ENCODE measurements at places on chromosomes 1 and 21.

DNA sequence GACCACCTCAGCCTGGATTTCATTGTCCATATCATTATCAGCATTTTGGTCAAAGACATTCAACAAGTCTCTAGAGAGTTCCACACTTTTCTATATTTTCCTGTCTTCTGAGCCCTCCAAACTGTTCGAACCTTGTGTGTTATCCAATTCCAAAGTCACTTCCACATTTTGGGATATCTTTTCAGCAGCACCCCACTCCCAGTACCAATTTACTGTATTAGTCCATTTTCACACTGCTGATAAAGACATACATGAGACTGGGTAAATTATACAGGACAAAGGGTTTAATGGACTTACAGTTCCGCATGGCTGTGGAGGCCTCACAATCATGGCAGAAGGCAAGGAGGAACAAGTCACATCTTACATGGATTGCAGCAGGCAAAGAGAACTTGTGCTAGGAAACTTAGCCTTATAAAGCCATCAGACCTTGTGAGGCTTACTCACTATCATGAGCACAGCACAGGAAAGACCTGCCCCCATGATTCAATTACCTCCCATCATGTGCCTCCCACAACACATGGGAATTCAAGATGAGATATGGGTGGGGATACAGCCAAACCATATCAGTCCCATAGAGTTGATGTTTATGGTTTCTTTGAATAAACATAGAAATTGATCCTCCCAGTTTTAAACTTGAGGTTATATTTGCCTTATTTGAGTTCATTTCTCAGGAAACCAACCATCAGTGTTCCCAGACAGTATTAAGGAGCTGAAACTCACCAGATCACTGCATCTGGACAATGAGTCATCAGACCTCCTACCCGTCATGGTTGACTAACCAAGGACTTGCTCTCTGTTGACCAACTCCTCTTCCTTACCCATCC is 322.7 kb upstream of the DUSP10 start:
- DNase-seq, result no peak

DNA sequence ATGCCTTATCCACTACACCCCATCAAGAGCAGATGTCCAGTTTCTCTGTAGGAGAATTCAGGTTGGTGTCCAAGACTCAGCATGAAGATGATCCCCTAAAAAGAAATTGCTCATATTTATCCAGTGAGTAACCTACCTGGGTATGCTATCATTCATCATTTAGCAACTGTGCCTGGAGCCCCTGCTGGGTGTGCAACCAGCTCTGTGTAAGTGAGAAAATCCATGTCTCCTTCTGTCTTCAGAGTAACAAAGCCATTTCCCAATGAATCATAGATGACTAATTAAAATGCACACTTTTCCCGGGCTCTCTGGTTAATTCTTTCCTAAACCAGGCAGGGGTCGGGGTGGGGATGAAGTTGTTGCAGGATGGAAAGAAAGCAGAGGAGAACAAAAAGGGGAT is 35.8 kb downstream of the OLFML3 start:
- DNase-seq, result no peak

DNA sequence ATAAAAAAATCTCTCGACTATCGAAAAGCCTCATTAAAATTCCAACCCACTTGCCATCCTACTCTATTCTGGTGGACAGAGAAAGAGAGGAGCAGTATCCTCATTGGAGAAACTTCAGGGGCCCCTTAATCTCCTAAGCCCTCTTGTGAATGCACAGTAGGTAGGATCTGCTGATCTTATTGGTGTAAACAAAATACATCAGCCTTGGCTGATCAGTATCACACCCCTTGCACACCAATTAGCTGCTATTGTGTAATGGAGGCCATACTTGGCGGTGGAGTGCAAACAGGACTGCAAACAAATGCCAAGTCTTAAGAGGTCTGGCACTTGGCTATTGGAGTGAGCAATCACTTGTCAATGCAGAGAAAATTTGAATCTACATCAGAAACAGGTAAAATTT is 15.7 kb downstream of the VCAM1 start:
- no peak for DNase-seq

DNA sequence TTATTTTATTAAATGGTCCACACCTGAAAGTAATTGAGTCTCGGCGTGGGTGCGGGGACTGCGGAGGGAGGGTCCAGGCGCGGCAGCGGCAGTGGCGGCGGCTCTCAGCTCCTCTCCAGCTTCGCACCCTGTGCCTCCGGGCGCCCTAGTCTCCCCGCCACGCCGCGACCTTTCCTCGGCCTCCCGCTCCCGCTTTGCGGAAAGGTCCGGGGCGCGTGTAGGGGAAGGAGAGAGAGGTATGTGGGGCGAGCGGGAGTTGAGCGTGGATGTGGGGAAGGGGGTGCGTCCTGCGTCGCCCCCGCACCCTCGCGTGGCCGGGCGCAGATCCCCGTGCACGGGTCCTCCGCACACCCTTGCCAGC is 13.4 kb upstream of the ALX3 start:
- DNase-seq, result no peak

DNA sequence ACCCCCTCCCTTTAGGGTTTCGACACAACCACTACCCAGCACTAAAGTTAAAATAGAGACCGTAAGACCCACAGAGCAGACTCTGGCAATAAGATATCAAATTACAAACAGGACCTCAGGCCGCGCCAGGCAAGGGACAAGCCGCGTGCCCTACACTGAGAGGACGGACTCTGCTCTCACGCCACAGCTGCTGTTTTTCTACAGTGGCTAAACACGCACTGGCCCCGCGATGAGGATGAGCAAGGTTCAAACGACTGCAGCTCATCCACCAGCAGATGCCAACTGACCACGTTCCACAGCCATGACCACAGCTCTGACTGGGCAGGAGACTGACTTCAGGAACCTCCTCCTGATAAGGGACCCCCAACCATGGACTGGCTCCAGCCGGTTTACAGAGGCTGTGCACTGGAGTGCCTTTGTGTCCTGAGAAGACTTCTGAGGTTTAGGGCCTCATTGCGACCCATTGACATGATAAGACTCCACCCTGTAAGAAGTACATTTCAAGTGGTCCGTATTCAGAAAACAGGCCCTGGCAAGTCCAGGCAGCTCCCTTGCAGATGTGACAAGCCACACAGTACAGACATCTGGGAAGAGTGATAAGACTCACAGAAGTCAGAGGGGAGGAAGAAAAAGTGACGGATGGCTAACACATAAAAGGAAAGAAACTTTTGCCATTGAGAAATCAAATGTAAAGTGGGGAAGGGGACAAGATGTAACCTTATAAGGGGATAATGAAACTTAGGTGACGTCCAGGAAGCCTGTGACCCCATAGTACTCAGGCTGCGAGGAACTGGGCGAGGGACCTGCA is 1.5 kb upstream of the KRTAP10-6 start:
- DNase-seq, result peak; percentile 89

DNA sequence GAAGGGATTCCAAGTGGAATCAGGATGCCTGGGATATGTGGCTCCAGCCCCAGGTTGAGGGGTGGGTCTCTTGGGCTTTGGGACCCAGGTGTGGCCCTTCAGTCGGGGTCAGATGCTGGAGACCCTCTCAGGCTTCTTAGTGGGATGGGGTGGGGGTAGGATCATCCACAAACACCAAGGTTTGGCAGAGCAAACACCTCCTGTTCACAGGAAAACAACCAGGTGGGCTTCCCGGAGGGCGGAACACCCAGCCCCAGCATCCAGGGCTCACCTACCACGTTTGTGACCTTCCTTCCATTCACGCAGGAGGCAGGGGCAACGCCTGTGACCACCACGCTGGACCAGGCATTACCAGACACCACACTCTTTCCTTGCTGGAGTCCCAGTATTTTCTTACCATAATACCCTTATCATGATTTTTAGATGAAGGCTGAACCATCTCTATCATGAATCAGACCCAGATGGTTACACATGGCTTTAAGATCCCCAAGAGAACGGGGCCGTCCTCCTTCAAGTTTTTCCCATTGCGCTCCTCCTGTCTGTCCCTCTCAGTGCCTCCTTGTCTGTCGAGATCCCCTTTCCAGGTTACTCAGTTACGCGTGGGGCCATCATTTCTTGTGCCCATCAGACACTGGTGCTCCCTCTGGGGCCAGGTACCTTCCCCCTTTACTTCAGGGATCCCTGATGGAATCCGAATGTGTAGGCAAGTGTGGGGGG is 428.2 kb downstream of the NPHP4 start:
- no peak for DNase-seq

GRCh38 chr1:116833718-116834117 is 76.0 kb upstream of the PTGFRN start:
- DNase-seq, result no peak

GRCh38 chr1:19769211-19769932 is 30.3 kb downstream of the TMCO4 start:
- no peak for DNase-seq

- DNase-seq, result no peak
These were observed 20.0 kb upstream of the RD3 start for GRCh38 chr1:211511947-211512346.

GRCh38 chr1:37469386-37469785 is 5.0 kb upstream of the ZC3H12A start:
- no peak for DNase-seq

DNA sequence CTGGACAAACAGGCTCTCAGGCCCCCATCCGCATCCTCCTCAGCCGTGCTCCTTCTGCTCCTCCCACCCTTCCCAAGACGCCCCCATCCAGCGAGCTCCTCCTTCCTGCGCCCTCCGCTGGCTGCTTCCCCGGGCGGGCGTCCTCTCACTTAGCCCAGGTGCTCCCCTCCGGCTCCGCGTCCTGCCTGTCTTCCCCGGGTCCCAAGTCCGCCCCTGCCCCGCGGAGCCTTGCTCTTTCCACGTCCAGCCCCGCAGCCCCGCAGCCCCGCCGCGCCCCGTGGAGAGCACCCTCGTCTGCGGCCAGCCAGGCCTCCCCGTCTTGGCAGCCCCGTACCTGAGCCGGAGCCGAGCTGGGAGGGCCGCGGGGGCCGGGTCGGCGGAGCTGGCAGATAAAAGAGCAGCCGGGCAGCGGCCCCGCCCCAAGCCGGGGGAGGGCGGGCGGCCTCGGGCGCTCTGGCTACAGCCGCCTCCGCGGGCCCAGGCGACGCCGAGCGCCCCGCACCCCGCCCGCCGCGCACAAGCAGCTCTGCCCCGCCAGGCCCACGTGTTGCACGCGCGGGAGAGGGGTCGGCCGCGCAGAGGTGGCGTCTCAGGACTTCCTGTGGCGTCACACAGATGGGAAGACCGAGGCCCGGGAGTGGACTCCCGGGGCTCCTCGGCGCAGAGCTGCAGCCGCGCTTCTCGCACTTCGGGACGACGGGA is at the start of gene PAQR7:
Gene PAQR7 (minus strand): TSS at position 555 of the 702 bp plus-strand sequence. CDS start 11,869 bp downstream, outside the sequence.
- peak; percentile 70 for DNase-seq

DNA sequence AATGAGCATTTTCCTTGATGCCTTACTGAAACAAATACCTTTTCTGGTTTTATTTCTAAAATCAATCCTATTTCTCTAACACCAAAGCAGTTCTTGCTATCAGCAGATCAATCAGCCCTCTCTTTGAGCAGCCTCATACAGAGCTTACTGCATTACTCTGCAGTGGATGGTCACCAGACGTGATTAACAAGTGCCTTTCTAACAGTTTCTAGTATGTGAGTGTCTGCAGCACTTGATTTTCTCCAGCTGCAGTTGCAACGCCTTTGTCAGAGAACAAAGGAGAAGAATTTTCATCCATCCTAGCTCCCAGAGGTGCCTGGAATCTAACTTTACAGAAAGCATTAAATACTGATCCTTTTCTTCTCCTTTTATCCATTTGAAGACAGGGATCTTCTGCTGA is 177.3 kb upstream of the SGIP1 start:
- no peak for DNase-seq

GRCh38 chr1:213083112-213083445 is 32.0 kb downstream of the RPS6KC1 start:
- no peak for DNase-seq

- DNase-seq, result no peak
These were observed 7.1 kb upstream of the USF1 start for GRCh38 chr1:161052899-161053298.

DNA sequence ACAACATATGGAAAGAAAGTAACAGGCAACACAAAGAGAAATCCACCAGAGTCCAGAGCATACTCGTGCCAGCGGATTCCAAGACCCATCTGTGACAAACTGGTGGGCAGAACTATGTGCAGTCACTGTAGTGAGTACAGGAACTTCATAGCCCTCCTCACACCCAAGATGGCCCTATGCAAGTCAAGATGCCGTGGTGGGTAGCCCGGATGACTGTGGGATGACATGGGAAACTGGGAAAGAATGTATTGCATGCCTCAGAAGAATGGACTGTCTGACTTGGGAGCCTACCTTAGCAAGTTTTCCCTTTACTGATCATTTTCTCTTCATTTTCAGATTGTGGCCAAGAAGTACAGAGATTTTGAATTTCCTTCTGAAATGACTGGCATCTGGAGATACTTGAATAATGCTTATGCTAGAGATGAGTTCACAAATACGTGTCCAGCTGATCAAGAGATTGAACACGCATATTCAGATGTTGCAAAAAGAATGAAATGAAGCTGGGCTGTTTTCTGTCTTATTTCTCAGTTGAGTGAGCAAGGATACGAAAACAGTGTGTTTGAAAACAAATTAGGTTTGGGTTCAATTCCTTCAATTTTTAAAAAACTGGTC is 47.3 kb downstream of the CLIC6 start:
- no peak for DNase-seq

DNA sequence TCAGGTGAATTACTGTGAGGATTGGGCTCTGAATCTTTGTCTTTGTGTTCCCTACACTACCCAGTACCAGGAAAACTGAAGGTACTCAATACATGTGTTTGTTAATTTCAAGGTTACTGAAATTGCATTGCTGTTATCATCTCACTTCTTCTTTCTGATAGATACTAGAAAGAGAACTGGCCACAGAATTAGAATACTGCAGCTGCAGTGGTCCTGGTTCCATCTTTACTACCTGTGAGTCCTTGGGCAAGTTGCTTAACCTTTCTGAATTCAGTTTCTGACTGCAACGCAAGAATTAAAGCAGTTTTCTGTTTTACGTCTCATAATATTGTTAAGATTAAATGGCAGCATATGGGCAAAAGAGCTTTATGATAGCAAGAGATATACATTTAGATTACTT is 263.5 kb downstream of the LMO4 start:
- DNase-seq, result no peak

DNA sequence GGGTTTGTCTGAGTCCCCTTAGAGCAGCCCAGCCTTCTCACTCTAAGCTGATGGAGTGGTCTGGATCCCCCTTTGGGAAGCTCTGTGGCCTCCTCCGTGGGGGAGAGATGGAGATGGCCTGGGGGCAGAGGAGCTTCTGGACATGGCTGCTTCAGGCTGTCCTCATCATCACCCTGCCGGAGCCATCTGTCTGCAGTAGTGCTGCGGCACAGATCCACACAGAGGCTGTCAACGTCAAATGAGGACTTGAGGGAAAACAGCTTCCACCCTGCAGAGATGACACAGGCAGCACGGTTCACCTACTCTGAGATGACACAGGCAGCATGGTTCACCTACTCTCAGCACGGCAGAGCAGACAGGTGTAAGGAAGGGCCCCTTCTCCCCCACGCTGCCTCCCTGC is 134.3 kb downstream of the IGSF21 start:
- no peak for DNase-seq

Measured in myocyte (in vitro differentiated cells).